ENCODE measurements at places on chromosomes 12 and 14.

GRCh38 chr14:75113932-75114539, 12.8 kb downstream of the NEK9 start:
- H3K4me3 ChIP-seq: no peak overlapping the region
- no peaks in the 10 kb centered on the region for H3K4me1 ChIP-seq
- no peak overlapping the region for H3K27ac ChIP-seq

DNA sequence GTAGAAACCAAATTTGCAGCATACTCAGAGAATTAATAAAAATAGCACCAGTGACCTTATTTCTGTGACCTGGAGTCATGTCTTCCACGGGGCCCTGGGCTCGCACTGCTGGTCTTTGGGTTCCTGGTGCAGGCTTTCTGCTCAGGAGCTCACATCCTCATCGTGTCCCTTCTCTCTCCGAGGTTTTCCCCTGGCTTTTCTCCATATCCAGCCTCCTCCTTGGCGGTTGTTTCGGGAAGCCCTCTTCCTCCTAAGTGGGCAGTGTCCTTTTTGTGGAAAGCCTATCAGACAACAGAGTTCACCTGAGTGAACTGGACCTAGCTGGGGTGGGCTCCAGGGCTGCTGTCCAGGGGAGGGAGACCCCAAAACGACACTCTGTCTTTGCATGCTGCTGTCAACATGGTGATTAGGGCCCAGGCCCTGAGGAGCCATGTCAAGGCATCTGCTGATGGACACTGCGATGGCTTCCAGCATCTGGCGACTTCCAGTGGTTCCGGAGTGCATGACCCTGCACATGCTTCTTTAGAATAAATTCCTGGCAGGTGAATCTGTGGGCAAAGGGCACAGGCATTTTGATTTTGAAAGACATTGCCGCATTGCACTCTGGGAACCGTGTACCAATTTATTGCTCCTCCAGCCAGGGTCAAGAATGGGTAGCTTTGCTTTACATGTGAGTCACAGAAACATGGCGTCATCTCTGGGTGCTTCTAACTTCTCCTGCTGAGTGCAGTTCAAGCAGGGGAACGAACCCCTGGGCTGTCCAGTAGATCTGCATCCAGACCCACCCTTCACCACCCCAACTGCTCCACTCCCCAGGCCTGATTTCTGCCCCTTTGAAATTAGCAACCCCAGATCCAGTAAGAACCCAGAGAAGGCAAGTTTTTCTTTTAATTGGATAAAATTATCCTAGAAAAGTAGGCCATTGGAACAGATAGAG, 136.8 kb downstream of the ADGRD1 start:
- H3K27ac ChIP-seq: no peak overlapping the region
- peaks cover 17% of the 10 kb centered on the region for H3K4me1 ChIP-seq
- no peak for DNase-seq
- no peaks in the 10 kb centered on the region for H3K27me3 ChIP-seq

DNA sequence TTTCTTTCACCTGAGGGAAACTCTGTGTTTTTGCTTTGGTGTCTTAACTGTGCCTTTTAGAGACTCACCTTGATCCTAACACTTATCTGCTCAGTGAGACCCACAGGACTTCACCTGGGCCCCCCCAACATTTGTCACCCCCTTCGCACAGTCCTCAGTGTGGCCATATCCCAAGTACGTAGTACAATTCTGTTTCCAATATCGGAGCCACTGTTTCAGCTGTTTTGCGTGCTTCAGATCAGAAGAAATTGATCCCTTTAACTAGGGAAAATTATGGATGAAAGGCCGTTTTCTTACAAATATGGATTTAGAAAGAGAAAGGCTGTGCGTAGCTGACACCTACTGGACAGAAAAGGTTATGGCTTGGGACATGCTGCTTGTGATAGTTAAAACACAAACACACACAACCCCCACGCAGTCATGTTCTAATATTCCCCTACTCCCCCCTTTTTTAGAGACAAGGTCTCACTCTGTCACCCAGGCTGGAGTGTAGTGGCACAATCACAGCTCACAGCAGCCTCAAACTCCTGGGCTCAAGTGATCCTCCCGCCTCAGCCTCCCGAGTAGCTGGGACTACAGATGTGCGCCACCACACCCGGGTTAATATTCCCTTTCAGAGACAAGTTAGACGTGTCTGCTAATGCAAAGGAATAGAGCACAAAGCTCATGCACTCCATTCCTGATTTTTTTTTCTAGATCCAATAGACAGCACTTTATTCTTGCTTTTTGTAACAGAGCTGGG, 3.6 kb upstream of the SLC7A8 start:
- no peaks in the 10 kb centered on the region for H3K27me3 ChIP-seq
- DNase-seq: peak; percentile 61
- H3K27ac ChIP-seq: no peak overlapping the region
- no peak overlapping the region for H3K4me3 ChIP-seq
- no peaks in the 10 kb centered on the region for H3K36me3 ChIP-seq

GRCh38 chr12:51395283-51396230, 4.4 kb upstream of the GALNT6 start:
- no peaks in the 10 kb centered on the region for H3K36me3 ChIP-seq
- H3K27ac ChIP-seq: peak overlapping the region; percentile 54
